NCI-H526 (cell line): ENCODE measurements at places on chromosomes 2 and 18.

GRCh38 chr2:226906163-226906693 lies 70.4 kb downstream of the RHBDD1 start:
- no peak for DNase-seq

DNA sequence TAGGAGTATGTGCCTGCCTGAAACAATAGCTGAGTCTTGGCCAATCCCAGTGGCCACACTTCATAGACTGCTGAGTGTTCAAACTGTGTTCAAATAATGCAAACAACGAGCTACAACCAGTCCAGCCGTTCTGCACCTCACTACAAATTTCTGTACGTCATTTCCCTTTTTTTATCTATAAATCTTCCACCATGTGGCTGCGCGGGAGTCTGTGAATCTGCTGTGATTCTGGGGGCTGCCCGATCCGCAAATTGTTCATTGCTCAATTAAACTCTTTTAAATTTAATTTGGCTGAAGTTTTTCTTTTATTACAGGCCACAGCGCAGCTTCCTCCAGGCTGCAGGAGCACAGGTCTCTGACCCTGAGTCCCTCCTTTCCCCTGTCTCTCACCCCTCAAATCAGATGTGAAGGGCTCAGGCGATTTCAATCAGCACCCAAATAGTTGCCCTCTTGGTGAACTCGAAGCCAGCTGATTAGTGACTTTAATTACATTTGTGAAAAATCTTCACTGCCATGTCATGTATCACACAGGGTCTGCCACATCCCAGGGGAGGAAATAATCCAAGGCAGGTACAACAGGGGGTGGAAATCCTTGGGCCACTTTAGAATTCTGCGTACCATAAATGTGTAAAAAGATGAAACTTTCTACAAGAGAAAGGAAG lies 145.6 kb downstream of the NDUFA10 start:
- DNase-seq = no peak

DNA sequence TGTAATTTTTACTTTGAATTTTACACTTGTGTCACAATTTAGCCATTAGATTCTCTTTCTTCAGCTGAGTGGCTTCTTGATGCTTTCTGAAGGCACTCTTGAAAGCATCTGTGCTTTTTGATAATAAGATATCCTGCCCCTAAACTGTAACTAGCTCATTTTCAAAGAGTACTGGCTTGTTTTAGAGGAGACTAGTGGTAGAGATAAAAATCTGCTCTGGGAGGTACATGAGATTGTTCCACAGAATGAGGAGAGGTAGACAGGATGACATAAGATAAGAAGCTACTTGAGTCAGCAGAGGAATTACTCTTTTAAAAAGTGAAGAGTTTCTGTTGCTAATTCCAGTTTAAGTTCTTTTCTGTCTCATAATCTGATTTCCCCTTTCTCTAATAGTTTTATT lies 10.6 kb downstream of the PLEKHB2 start:
- no peak for DNase-seq

GRCh38 chr2:214489181-214489580 lies 78.3 kb downstream of the VWC2L start:
- no peak for DNase-seq

- no peak for DNase-seq
Measured at GRCh38 chr2:133993160-133993559, 260.7 kb upstream of the MGAT5 start.

DNA sequence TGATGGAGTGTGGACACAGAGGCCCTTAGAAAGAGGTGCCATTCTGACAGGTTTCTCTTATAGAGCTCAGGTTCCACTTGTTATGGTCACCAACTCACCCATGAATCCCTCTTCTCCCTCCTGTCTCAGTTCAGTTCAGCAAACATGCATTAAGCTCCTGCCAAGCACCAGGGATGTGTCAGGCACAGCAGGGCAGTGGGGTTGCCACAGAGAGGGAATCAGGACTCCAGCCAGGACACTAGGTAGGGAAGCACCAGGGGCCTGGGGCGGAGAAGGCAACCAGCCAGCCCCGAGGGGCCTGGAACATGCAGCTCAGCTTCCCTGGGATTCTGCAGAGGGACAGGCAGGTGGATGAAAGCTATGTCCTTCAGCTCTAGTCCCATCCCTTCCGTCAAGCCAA lies 44.6 kb downstream of the TOGARAM2 start:
- no peak for DNase-seq

- no peak for DNase-seq
Measured at GRCh38 chr2:158049129-158049855, 52.4 kb upstream of the UPP2 start.

DNA sequence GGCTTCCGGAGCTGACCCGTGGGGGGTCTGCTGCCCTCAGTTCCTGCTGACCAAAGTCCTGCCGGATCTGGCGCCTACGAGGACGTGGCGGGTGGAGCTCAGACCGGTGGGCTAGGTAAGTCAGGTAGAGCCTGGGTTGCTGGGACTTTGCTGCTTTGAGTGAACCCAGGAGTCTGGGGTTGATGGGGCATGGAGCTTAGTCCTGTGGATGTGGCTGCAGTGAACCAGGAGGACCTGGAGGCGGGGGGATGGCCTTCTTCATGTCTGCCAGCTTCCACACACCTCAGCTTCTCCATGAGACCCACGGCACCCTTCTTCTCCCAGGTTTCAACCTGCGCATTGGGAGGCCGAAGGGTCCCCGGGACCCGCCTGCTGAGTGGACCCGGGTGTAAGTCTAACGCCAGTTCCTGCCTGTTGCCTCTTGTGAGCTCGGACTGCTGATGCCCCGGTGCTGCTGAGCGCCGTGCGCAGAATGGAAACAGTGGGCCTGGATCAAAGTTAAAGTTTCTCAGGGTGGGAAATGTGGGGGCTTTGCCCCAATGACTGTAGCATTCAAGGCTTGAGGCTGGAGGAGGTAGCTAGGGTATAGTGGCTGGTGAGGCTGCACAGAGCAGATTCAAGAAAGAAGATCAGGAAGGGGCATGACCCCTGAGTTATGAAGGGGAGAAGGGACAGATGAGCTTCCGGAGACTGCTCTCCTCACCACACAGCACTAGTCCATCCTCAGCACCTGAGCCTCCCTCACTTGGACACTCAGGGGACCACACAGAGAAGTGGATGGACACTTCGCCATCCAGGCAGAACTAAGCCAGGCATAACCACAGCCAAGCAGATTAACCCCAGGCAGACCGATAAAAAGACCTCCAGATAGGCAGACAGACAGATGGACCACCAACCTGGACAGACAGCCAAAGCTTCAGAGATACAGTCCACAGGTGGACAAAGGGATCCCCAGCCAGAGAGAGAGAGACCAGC lies 17.3 kb downstream of the PTPN18 start:
- DNase-seq = no peak

DNA sequence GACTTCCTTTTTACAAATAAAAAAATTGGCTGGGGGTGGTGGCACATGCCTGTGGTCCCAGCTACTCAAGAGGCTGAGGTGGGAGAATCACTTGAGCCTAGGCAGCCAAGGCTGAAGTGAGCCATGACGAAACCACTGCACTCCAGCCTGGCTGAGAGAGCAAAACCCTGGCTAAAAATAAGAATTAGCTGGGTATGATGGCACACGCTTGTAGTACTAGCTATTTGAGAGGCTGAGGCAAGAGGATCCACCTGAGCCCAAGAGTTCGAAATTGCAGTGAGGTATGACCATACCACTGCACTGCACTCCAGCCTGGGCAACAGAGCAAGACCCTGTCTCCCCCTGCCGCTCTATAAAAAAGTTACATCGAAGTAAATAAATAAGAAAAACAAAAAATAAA lies 33.7 kb downstream of the GFPT1 start:
- DNase-seq = no peak

DNA sequence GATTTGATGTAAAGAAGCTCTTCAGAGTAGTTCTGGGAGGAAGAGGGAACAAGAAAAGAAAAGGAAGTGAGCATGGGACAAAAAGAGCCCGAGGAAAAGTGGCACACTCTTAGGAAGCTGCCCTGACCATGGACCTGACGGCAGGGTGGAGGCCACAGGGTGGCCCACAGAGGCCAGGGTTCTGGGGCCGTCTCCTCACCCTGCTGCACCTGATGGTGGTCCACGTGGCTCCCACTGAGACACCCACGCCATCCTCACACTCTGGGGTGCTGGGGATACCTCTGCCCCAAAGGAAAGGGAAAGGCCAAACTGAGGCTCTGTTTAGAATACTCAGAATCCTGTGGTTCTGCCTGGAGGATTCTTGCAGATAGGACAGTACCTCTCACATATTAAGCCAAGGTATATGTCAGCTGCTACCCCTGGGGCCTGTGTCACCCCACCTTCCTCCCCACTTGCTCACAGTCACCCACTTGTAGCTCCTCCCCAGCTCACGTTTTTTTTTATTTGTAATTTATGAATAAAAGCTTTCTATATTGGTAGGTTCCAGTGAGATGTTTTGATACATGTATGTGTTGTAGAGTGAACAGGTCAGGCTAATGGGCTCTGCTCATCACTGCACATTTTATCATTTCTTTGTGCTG lies 171.1 kb downstream of the LDLRAD4 start:
- DNase-seq = no peak

DNA sequence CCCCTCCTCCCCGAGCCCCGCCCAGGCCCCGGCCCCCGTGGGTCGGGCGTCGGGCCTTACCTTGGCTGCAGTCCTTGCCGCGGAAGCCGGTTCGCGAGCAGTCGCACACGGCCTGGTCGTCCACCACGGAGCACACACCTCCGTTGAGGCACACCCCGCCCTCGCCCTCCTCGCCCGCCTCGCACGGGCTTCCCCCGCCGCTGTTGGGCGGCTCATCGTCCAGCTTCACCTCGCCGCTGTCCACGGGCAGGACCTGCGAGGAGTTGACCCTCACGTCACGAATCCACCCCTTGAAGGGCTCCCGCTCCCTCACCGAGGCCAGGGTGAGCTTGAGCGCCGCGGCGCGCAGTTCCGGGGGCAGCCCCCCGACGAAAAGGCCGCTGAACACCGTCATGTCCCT lies 4.5 kb downstream of the NRXN1 start:
- DNase-seq = no peak

GRCh38 chr2:205929246-205929942 lies 156.6 kb downstream of the INO80D start:
- no peak for DNase-seq

- no peak for DNase-seq
Measured at GRCh38 chr2:54048117-54048785, 67.2 kb upstream of the ACYP2 start.

- no peak for DNase-seq
Measured at GRCh38 chr2:173175222-173175621, 99.6 kb downstream of the MAP3K20 start.

GRCh38 chr2:96907115-96908041 lies 37.5 kb upstream of the SEMA4C start:
- DNase-seq = no peak

DNA sequence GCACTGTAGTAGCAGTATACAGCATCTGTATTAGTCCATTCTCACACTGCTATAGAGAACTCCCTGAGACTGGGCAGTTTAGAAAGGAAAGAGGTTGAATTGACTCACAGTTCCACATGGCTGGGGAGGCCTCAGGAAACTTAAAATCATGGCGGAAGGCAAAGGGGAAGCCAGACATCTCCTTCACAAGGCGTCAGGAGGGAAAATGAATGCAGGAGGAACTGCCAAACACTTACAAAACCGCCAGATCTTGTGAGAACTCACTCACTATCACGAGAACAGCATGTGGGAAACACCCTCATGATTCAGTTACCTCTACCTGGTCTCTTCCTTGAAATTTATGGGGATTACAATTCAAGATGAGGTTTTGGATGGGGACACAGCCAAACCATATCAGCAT lies 25.4 kb downstream of the MAP4K4 start:
- no peak for DNase-seq

DNA sequence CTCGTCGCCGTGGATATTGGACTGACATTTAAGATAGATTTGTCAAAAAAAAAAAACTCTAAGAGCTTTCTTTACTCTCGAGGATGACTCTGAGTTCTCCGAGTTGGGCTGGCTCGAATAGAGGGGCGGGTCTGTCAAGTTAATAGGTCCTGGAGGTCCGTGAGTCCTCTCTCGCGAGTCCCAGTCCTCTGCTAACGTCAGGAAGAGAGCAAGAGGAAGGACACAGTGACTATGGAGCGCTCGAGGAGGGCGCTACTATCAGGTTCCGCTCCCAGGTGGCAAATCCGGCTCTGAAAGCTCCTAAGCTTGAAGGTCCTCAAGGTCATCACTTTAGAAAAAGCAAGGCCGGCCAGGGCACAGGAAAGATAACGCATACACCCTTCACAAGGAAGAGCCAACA lies 404 bp upstream of the AKAIN1 start:
- DNase-seq = no peak

DNA sequence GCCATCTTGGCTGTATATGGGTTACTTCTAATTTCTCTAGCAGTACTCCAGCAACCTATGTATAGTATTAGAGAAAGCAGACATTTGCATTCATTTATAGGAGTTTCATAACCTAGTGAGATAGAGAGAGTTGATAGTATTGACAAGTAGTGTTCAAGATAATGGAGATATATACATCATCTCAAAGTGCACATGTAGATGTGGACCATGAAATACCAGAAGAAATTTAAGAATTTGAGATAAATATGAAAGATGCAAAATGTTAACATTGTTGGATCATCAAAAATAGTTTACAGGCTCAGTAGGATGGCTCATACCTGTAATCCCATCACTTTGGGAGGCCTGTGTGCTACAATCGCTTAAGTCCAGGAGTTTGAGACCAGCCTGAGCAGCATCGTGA lies 243.0 kb downstream of the MBD5 start:
- DNase-seq = no peak

DNA sequence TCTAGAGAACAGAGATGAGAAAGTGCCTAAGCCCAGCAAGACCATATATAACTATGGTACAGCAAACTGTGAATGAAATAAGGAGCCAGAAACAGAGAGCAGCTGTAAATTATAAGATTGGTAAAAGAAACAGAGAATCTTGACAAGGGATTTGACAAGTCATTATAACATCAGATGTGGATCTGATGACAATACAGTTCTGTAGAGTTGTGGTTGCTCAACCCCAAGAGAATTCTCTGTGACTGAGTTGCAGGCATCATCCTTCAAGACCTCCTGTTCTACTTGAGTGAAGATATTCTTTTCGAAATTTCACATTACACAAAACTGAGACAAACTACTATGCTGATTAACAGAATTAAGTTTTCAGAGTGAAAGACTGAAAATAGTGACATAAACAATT lies 343.1 kb upstream of the SLC39A10 start:
- no peak for DNase-seq

GRCh38 chr2:224837066-224837465 lies 120.9 kb upstream of the CCDC195 start:
- no peak for DNase-seq

GRCh38 chr2:166449439-166449838 lies 44.6 kb downstream of the SCN7A start:
- no peak for DNase-seq

- no peak for DNase-seq
Measured at GRCh38 chr18:72720116-72720515, 147.7 kb downstream of the NETO1 start.
